ENCODE measurements at places on chromosomes 11 and 22.

DNA sequence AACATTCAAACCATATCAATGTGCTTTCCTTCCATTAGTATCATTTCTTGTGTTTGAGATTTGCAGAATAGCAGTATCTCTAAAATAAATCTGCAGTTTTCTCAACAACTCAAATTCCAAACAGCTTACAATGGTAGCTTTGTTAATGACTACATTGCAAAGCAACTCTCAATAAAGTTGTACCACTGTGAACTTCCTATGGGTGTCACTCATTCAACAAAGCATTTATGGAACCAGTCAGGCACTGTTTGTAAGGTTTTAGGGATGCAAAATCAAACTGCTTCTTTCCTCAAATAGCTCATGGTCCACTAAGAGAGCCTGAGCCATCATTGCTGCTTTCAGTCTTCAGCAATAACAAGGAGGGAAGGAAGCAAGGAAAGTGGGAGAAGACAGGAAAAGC, 91.0 kb downstream of the CCDC83 start:
- DNase-seq, result peak; percentile 34

GRCh38 chr11:118238929-118239328, 13.2 kb downstream of the MPZL3 start:
- no peak for DNase-seq

DNA sequence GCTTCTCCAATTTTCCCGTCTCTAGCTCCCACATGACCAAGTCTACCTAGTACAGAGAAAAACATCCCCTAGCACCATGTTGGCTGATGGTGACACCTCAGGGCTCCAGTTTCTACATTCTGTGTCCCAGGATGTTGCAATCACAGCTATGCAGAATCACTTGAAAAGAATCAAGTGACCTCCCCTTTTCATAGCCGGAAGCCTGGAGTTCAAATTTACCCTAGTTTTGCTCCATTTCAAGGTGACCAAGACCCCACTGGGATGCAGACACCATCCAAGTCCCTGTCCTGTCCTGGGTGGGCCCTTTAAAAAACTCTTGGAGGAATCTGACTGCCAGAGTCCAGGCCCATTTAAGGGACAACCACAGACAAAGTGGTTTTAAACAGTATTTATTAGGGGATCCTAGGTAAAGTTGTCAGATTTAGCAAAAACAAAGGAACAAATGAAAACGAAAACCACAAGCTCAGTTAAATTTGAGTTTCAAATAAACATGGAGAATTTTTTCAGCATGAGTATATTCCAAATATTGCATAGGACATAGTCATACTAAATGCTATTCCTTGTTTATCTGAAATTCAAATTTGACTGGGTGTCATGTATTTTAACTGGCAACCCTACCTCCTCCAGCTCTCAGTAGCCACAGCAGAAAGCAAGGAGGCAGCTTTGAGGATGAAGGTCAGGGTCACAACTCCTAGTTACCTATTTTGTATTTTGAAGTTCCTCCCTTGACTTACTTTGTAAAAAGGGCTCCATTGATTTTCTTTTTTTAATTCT, 52.4 kb downstream of the MIAT start:
- DNase-seq, result peak; percentile 82

GRCh38 chr11:40877256-40877655, 582.2 kb downstream of the LRRC4C start:
- peak; percentile 71 for DNase-seq

- DNase-seq, result no peak
Observed at GRCh38 chr22:22474733-22475132, 33.8 kb downstream of the ZNF280B start.

DNA sequence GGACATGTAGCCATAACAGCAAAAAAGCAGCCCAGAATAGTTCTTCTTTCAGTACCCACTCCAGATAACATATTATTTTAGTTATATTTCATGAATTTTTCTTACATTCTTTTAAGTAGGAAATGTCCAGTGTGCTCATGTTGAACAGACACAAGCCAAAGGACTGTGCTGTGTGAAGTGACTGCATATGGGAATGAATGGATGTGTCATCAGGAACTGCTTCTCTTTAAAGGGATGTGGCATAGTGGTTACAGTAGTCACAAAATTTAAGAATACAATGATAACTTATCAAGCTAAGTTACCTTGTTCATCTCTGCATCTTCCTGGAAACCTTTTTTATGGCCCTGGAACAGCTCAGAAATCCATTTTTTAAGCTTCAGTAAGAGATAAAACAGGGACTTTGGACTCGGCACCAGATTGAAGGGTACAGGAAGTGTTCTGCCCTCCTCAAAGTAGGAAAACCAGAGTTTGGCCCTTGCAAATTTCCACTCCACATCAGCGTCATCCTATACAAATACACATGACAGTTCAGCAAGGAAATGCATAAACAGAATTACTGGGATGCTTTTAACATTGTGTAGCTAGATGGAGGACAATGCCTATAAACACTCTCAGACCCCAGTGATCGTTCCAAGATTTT, 112.8 kb downstream of the TRPC6 start:
- DNase-seq, result peak; percentile 55

All from ELR (cell line).